Activated CD4-positive, alpha-beta T cell treated with anti-CD3 and anti-CD28 coated beads, Interleukin-2, amount 50 U/mL, for 48 hours (primary cell): ENCODE measurements at places on chromosomes 6 and 20.

DNA sequence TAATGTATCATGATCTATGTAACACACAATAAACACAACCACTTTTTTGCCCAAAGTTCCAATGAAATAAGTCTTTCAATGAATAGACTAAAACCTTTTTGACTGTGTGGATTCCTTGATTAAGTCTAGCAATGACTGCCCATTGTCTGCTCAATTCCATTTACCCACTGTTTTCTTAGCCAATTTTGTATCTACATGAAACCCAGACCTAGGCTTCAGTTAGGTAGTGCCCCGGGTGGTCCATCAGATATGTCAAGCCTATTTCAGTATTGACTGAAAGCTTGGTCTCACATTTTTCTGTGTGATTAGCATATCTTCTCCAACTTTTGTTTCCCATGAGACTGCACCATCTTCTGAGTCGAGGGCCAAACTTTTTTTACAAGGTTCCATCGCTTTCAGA is 615.0 kb downstream of the C6orf118 start:
- no peak for DNase-seq

DNA sequence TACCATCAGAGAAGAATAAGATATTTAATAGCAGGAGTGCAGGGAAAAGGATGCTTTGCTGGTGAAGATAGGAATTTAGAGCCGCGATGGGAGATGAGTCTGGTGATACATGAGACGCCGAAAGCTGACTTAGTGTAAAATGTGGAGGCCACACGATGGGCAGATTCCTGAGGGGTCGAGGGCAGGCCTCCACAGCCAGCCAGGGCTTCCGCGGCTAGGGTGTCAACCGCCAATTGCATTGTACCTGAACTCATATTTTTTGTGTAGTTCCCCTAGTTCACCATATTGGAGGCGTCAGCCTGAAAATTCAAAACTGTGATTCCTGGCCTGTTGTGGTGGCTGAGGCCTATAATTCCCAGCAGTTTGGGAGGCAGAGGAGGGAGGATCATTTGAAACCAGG is 8.5 kb downstream of the ETV7 start:
- no peak for DNase-seq

- no peak for DNase-seq
Observed at GRCh38 chr6:11497881-11498280, 39.7 kb upstream of the TMEM170B start.

- no peak for DNase-seq
Observed at GRCh38 chr6:22141241-22141745, 155.5 kb downstream of the PRL start.

DNA sequence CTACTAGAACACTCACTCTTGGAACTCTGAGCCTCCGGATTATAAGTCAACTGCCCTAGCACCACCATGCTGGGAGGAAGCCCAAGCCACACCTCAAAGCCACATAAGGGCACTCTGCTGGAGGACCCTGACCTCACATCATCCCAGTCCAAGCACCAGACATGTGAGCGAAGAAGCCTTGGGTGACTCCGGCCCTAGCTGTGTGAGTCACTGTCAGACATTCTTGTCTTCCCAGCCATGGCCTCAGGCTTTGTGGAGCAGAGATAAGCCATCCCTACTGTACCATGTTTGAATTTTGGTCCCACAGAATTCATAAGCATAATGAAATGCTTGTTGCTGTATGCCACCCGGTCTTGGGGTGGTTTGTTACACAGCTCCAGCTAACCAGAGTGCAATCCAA is 247.7 kb downstream of the SOD2 start:
- DNase-seq = no peak

DNA sequence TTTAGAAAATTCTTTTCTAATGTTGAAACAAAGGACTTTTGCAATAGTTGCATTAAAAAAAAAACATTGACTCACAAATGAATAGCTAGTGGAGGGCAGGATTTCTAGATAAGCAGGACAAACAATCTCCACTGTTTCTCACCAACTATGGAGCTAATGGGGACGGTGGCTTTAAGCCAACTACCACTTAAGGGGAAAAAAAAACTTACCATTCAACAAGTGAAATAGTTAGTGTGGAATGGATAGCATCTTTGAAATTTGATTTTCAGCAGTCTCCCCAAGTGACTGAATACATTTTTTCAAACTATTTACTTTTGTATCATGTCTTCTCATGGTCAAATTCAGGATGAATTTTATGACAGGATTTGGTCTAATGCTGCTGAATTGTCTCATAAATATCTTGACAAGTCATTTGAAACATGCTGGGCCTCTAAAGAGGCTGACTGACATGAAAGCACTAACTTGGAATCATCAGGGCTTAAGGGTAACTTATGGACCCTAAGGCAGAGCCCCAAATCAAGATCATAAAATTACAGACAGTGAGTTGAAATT is 100.5 kb downstream of the EYA4 start:
- no peak for DNase-seq

DNA sequence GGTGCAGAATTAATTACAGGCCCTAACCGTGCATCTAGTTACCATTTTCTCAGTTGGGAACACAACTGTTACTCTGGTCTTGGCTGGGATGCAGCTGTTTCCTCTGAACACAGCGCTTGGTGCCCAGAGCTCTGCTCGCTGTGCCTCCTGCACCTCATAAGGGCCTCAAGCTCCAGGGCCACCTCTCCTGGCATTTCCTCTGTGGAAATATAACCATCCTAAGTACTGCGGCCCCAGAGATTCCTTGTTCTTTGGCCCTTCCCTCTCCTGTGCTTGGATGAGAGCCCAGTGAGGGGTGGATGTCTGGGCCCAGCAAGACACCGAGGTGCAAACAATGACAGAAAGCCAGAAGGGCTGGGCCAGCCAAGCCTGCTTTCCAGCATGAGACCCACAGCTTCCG is 169.9 kb upstream of the CST7 start:
- no peak for DNase-seq

DNA sequence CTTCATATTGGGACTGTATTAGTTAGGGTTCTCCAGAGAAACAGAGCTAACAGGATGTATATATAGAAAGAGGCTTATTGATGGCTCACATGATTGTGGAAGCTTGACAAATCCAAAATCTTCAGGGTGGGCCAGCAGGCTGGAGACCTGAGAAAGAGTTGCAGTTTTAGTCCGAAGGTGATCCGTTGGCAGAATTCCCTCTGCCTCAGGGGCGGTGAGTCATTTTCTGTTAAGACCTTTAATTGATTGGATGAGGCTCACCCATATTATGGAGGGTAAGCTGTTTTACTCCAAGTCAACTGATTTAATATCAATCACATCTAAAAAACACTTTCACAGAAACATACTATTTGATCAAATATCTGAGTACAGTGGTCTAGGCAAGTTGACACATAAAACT is 113.6 kb downstream of the FLRT3 start:
- DNase-seq = no peak

DNA sequence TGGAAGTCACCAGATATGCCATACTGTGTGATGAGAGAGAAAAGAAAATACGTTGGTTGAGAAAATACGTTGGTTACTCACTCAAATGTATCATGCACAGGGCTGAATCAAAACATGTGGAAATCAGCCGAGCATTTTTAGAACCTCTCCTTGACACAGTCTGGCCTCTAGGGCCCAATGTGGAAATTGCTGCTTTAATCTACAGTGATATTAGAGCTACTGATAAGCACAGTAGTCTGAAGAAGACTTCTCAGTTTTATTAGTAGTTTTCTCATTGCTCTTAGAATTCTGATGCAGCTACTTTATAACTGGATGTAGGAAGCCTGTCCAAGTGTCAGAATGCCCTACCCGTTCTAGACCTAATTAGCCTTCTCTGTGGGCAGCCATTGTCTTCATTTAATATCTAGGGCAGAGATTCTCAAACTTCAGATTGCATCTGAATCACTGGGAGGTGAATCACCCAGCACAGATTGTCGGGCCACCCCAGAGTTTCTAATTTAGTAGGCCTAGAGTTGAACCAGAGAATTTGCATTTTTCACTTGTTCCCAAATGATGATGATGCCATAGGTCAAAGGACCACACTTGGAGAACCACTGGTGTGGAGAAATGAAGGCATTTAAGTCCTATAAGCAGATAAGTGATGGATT is 229.1 kb downstream of the PLCB1 start:
- peak; percentile 21 for DNase-seq

DNA sequence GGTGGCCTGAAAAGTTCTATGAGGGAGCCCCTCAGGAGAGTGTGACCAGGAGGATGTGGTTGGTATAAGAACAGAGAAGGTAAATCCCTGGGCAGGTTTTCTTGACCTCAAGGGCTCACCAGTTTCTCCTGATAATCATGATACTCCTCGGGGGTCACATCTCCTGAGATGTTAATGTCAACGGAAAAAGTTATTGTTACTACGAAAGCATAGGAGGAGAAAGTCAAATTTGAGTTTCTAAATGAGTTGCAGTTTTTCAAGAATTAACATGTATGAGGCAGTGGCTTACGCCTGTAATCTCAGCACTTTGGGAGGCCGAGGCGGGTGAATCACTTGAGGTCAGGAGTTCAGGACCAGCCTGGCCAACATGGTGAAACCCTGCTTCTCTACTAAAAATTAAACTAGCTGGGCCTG is 23.4 kb downstream of the MGME1 start:
- peak; percentile 56 for DNase-seq

GRCh38 chr6:17615794-17616193 is 15.7 kb downstream of the FAM8A1 start:
- DNase-seq = no peak

GRCh38 chr6:75210885-75211739 is 5.3 kb upstream of the COL12A1 start:
- DNase-seq = peak; percentile 19

- DNase-seq = no peak
Observed at GRCh38 chr6:134550604-134551003, 232.7 kb upstream of the SGK1 start.

DNA sequence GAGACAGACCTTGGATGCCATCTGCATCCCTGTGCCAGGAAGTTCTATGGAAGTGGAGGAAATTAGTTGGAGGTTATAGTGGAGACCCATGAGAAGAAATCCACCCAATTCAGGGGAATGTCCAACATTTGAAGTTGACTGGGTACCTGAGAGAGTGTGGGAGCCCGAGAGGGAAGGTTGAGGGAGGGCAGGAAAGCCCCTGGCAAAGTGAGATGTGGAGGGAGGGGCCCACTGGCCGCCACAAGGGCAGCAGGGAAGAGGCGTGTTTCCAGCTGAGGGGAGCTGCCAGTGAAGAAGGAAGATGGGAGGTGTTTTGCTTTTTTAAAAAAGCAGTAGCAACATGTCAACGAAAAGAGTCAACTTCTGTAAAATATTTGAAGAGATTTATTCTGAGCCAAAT is 16.3 kb upstream of the SERPINB9 start:
- no peak for DNase-seq

GRCh38 chr20:25316506-25317190 is 68.8 kb downstream of the PYGB start:
- no peak for DNase-seq

- DNase-seq = no peak
Observed at GRCh38 chr6:39853604-39854003, 61.4 kb downstream of the DAAM2 start.

DNA sequence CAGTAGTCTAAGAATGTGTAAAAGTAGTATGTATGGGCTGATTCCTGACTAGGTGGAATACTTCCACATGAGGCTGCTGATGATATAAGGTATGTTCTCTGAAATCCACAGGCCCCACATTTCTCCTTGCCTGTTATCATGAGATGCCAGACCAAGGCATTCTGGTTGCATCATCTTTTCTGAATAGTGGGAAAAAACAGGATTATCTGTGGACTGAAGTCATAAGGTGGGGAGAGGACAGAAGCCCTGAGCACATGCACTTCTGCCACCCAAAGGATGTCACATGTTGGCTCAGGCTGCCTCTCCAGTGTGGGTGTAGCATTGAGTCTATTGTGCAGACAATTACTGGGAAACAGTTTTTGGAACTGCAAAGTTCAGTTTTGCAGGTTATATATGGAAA is 184.5 kb upstream of the RAB32 start:
- DNase-seq = no peak

GRCh38 chr20:35344354-35344837 is 52.2 kb upstream of the FAM83C start:
- no peak for DNase-seq
